ENCODE measurements at places on chromosomes 2 and 18.

DNA sequence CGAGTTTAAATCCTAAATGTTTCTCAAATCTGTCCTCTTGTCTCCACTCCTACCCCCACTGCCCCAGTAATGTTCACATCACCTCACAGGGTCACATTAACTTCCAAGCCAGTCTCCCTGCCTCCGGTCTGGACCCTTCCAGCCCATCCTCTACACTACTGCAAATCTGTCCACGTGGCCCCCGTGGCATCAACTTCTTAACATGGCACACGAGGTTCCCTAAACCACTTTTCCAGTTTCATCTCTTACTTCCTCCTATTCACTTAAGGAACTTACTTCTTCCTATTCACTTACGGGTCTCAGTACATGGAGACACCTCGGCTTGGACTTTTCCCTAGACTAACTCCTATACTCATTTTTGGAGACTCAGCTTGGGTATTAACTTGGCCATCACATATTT is 27.0 kb downstream of the MRPL33 start:
- no peak for DNase-seq

- DNase-seq: no peak
Measured at GRCh38 chr2:217220228-217221013, 360.6 kb upstream of the TNP1 start.

DNA sequence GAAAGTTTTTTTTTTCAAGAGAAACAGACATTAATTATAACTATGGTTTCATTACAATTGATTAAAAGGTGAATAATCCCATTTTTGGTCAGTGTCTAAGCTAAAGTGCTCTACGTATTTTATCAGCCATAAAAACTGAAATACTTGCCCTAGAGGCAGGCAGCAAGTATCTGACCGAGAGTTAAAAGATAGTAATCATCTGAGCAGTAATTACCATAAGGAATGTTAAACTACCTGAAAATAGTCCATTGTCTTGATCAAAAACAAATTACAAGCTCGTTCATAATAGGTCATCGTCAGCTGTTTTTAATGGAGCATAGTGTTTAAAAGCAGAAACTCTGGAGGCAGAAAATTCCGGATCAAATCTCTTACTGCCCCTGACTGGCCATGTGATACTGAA is 105.7 kb upstream of the ZEB2 start:
- no peak for DNase-seq

GRCh38 chr2:102321941-102322719 is 10.8 kb downstream of the IL1RL1 start:
- no peak for DNase-seq

DNA sequence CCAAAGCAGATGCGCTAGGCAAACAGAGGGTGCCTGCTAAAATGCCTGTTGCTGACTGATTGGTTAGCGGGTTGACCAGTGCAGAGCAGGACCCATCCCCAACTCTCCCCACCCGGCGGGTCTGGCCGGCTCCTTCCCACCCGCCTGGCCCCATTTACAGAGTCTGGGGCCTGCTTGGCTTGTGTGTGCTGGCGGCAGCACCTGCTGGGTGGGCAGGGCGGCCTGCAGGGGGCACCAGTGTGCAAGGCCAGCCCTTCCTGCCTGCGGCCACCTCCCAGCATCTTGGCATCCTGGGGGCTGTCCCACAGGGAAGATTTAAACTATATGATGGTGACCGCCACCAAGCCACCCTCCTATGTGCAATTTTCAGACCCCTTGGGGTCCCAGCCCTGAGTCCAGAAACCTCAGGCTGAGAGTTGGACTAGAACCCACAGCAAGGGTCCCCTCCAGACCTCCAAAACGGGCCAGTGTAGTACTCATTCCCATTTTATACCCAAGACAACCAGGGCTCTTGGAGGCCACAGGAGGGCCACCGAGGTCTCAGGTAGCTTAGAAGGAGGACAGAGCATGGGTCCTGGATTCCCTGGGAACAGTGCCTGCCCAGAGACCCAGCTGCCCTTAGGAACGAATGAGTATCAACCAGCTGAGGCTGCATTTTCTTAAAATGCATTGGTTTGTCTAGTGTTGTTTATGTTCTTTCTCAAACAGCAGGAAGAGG is 173.6 kb downstream of the SMAD7 start:
- DNase-seq: no peak

Measured in HFF-Myc (cell line).